ENCODE measurements at places on chromosomes 7 and 10.

- no peak for DNase-seq
Observed at GRCh38 chr10:30827531-30828120, 198.1 kb upstream of the LYZL2 start.

- DNase-seq = no peak
Observed at GRCh38 chr7:83072576-83073517, 89.8 kb downstream of the PCLO start.

DNA sequence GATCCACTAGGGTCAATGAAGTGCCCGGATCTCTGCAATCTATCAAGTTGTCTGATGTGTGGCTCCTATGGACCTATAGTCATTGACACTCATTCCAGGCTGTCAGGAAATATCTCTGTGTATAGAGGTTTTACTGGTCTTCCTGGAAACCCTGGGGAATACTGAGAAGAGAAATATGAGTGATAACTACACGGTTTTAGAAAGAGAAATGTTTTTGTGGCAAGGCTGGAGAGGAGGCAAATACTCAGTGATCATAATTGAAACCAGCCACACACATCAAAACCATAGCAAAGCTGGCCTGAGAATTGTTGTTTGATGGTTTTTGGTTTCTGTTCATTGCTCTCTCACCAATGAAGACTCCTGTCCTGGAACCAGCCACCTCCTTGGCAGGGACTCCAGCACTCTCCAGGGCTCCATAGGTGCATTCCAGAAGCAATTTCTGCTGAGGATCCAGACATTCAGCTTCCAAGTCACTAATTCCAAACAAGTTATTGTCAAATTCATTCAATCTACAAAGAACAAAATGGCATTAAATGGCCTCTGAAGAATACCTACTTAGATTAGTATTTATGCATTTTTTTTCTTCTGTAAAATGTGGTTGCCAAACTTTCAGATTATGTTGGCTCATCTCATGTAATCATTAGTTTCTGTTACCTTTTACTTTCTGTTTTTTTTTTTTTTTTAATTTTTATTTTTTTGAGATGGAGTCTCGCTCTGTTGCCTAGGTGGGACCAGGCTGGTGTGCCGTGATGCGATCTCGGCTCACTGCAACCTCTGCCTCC is 108.6 kb upstream of the ABI1 start:
- no peak for DNase-seq

DNA sequence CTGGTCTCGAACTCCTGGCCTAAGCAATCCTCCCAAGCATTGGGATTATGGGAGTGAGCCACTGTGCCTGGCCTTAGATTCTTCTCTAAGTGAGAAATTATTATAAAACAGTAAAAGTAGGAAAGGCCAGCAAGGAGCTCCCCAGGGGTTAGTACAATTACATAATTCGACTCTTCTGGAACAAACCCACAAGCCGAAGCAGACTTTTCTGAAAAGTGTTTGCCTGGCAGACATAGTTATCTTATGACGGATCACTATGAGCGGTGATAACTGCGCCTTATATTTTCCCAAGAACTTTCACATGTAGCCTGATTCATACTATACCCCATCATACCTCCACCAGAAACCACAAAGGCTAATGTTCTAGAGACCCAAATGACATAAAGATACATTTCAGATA is 30.2 kb upstream of the SH3PXD2A start:
- DNase-seq = no peak

DNA sequence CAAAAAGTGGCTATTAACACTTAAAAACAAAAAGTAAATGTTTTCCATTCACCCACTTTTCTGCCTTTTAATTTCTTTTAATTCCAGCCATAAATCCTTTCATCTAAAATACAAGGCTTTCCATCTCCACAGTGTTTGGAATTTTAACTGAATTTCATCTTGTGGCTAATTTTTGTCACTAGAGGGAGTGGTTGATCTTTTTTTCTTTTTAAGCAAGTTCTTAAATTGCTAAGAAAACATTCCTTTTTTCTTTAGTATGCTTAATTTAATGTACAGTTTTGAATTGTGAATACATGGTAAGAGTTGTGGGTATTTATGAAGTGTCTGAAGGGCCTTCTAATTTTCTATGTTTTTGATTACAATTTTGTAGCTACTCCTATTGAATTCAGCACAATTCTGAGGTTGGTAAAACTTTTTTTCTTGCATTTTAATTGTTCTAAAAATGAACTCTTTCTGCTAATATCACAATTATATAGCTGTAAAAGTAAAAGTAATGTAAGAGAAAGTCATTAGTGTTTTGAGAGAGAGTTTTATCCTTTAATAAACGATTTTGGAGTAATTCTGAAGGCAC is 54.9 kb upstream of the ANK3 start:
- no peak for DNase-seq

GRCh38 chr10:123966896-123967231 is 75.3 kb upstream of the CPXM2 start:
- no peak for DNase-seq

GRCh38 chr10:50866317-50866716 is 19.1 kb downstream of the A1CF start:
- DNase-seq = no peak

GRCh38 chr10:93874309-93875031 is 19.3 kb upstream of the SLC35G1 start:
- DNase-seq = no peak

DNA sequence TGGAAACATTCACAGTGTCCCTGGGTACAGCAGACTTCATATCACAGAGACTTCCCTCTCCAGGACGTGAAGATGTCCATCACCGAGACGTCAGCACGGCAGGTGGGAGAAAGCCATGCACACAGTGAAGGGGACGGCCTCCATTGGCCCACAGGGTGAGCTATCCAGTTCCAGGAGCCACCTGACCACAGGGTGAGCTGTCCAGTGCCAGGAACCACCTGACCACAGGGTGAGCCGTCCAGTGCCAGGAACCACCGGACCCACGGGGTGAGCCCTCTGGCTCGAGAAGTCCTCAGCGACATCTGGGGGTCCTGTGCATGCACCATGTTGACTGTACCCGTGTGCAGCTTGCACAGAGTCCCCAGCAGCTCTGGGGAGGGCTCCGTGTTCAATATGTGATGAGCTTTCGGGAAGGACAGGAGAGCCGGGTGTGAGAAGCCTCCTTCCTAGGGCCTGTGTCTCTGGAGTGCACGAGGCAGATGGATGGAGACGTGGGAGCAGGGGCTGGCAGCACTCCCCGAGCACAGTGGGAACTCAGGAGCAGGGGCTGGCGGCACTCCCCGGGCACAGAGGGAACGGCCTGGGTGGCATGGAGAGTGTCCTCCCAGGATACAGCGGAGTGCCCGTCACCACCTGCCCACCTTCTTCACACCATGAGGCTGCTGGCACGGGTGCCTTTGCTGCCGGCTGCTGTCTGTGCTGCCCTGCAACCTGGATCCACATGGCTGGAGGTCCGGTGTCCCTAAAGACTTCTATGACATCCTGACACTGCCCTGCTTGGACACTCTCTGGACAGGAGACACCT is 616.2 kb downstream of the DNAJB6 start:
- no peak for DNase-seq

DNA sequence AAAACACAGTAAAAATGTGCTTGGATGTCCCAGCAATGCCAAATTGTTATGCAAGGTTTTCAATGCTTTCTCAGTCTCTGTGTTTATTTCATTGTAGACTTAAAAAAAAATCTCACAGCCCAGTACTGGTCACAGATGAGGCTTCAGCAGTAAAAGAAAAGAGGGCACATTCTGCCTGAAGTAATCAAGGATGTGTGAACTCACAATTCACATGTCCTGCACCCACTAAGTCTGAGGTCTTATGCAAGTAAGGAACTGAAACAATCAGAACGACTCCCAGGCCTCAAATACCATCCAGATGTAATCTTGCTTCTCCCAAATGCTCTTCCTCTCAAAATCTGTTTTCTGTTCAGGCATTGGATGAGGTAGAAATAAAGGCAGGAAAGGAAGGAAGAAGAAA is 33.7 kb downstream of the ADRB1 start:
- no peak for DNase-seq

GRCh38 chr10:74683067-74683466 is 143.3 kb upstream of the KAT6B start:
- DNase-seq = no peak

- DNase-seq = no peak
Observed at GRCh38 chr7:144862612-144863319, 26.9 kb upstream of the TPK1 start.

GRCh38 chr7:135840591-135840990 is 92.0 kb upstream of the FAM180A start:
- DNase-seq = no peak

DNA sequence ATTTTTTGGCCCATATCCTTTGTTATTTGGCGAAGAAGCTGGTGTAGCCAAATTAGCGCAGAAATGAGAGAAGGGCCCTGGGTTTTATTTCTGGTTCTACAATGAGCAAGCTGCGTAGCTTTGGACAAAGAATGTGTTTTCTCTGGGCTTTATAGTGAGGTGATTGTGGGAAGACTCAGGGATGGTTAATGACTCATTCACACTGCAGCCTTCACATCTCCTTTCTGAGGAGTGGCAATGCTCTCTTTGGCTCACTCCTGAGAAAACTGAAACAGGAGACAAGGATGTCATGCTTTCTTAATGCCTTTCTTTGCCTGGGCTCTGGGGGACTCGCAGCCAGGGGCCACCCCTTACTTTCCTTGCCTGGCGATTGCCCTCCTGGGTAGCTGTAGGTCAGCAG is 271.0 kb upstream of the PODXL start:
- no peak for DNase-seq

DNA sequence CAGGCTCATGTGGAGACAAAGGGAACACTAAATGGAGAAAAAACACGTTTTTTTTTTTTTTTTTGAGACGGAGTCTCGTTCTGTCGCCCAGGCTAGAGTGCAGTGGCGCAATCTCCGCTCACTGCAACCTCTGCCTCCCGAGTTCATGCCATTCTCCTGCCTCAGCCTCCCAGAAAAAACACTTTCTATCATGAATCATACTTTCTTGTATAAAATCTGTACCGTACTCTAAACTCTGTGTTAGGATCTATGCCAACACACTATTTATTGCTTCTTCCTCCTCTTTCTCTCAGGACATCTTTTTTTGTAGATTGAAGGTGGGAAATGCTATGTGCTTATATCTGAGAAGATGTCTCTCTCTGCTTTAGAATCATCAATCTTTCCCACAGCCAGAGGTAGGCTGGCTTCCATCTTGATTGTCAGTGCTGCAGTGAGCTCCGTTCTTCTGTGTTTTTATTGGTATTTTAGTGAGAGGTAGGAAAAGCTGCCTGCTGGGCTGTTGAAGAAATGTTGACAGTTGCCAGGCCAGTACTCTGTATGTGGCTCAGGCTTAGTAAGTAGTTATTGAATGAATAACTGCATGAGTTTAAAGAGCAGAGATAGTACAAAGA is 101.1 kb downstream of the GPR85 start:
- no peak for DNase-seq

DNA sequence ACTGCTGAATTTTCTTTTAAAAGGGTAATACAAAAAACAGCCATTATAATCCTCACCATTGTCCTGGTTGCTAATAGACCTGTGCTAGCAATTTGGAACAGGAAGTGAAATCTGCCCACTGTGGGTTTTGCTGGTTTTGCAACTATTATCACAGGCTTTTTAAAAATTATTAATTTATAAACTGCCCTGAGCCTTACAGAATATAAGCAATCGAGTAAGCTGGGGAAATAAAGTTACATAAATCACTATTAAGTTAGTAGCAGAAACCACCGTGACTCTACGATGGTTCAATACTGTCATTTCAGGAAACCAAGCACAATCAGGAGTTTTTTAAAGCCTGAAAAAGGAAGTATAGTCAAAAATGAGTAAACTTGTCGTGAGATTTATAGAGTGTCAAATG is 62.3 kb downstream of the TMEM26 start:
- DNase-seq = no peak

GRCh38 chr7:52119537-52119936 is 802.9 kb upstream of the COBL start:
- no peak for DNase-seq

DNA sequence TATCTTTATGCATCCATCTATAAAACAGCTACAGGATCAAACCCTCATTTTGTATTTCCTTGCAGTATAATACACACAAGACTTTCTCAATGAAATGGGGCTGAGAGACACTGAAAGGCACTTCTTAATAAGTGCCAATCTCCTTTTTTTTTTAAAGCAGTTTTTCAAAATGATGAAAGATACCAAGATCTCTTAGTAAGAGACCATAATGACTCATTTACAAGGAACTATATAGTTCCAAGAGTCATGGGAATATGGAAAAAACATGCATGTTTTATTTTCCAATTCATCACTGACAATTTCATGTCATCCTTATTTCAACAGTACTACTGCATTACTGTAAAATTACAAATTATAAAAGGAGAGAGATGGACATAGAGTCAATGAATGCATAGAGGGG is 973.7 kb downstream of the GATA3 start:
- no peak for DNase-seq

DNA sequence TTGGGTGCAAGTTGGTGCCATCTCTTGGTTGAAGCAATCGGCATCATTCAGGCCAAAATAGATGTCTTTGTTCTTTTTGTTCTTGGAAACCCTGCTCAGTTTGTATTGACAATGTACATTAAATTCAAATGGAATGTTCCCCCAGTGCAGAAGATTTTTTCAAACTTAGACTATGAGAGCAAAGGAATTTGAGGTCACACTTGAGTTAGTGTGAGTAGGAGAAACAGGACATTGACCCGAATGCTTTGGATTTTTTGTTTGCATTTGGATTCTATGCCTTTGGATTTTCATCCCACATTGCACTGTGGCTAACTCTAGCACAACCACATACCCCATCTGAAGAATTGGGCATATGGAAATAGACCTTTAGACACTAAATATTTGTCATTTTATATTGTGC is 480.0 kb downstream of the GALNT17 start:
- no peak for DNase-seq

DNA sequence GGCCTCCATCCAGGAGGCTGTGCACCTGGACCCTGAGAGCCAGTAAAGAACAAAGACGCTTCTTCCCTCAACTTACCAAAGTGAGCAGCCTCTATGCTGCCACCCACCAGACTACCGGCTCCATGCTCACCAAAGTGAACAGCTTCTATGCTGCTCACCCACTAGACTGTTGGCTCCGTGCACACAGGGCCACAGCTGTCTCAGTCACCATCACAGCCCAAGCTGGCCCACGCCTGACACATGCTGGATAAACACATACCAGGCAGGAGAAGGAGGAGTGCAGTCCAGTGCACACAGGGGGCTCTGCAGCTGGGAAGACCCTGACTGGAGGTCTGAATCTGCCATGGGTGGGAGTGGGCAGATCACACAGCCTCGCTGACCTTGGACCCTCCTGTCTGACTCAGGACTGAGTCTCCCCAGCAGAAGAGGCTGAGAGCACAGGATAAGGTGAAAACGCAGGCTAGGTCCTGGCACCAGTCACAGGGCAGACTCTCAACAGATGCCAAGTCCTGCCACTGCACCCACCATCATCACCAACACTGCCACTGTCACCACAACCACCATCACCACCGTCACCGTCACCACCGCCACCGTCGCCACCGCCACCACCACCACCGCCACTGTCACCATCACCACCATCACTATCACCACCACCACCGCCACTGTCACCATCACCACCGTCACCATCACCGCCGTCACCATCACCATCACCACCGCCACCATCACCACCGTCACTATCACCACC is 130.9 kb downstream of the MAD1L1 start:
- DNase-seq = no peak
